Muscle of back (tissue), 13 donors: ENCODE measurements at places on chromosomes 3 and 15. TPM values are rescaled to one million over a fixed set of nuclear protein-coding genes. Genes with fewer than 3 reads are reported as not detected.
A peak's percentile ranks its signal among the peaks of the same experiment; 100 is the strongest.

- peak; percentile 49 for DNase-seq
Measured at GRCh38 chr3:174325834-174326700, 533.1 kb upstream of the NAALADL2 start.

DNA sequence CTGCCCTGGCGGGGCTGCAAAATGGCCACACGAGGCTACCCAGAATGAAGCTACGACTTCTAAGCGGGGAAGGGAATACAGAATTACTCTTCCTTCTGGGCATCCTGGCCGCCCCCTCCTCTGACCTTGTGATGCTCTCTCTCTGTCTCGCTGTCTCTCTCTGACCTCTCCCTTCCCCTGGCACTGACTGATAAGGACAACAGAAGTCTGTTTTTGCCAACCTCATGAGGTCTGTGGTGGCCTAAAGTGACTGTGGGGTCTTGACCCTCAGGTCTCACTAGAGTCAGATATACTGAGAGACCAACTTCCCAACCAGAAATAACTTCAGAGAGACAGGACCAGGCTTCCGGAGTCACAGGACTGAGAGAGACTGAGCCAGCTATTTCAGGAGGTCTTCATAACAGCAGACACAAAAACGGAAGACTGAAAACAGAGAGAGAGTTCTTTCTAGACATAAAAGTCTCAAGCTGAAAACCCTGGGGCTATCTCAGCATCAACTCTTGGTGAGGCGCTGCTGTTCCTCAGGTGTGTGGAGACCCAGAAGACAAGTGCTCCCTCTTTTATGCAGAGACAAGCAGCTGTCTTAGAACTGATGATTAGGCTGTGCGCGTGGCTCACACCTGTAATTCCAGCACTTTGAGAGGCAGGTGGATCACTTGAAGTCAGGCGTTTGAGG, 38.2 kb upstream of the CFAP161 start:
- no peak for DNase-seq

DNA sequence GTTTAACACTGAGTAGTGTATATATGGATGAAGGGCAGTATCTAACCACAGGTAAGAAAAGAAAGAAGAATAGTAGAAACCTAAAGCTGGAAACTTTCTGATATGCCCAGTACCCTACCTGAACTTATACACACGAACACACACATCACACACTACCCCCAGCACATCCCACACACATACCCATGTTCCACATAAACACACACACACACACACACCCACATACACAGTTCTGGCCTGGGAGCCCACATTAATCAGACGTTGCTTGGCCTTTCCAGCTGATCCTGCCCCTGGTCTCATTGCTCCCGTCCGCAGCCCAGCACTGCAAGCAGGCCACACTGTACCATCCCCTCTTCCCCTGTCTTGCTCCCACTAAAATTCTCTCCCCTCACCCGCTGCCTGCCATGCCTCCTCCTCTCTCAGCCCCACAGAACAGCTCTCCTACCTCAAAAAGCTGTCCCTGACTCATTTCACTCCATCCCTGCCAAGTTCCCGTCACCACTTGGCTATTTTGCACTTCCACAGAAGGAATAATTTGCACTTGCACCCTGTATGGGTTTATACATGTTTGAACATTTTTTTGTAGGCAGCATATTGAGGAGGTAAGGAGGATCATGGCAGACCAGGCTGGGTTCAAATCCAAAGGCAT, 185.8 kb upstream of the PPP2R3A start:
- no peak for DNase-seq

DNA sequence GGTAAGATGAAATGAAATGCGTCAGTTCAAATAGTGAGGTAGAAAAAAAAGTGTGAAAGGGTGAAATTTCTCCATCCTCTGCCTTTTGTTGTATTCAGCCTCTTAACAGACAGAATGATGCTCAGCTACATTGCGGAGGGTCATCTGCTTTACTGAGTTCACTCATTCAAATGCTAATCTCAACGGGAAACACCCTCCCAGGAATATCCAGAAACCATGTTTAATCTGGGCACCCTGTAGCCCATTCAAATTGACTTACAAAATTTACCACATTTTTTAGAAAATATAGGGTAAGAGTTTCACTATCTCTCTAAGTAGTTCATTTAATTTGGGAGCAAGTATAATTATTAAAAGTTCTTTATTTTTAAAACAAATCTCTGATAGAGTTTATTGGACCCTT, 42.9 kb downstream of the C3orf38 start:
- no peak for DNase-seq

DNA sequence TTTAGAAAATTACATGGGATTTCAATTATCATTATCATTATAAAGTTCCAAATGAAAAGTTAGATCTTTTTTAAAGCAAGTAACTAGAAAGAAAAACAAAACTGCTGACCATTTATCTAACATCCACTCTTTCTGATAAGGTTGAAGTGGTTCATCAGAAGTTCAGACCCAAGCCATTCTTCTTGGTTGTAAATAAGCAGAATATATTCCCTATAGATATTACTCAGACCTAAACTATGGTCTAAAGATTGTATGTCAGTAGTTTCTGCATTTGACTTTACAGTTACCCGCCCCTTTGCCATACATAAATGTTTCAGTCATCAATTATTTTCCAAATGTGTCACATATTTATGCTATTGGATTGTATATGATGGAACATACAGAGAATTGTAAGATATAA, 136.7 kb downstream of the PLOD2 start:
- DNase-seq, result no peak

The ST3GAL6 gene
- 7.7 TPM for polyA plus RNA-seq

- DNase-seq, result no peak
Measured at GRCh38 chr15:39285071-39285470, 295.8 kb upstream of the THBS1 start.

GRCh38 chr15:56973463-56973862, 55.0 kb downstream of the TCF12 start:
- DNase-seq, result no peak

The RTP3 gene
- polyA plus RNA-seq, result not detected

The GOLGA6B gene
- not detected for polyA plus RNA-seq

The CELF6 gene
- polyA plus RNA-seq, result 1.7 TPM

GRCh38 chr3:45939341-45939771, 3.9 kb upstream of the CXCR6 start:
- DNase-seq, result no peak

The RASGRP1 gene
- 0.78 TPM for polyA plus RNA-seq

DNA sequence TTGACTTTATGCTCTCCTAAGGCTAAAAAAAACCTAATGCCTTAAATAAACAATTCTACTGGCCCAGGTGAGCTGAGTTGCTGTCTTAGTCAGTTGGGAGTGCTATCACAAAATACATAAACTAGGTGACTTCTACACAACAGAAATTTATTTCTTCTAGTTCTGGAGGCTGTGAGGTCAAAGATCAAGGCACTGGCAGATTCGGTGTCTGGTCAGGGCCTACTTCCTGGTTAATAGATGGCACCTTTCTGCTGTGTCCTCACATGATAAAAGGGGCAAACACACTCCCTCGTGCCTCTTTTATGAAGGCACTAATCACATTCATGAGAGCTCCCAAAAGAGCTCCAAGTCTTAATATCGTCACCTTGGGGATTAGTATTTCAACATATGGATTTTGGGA, 11.5 kb upstream of the TBL1XR1 start:
- no peak for DNase-seq

DNA sequence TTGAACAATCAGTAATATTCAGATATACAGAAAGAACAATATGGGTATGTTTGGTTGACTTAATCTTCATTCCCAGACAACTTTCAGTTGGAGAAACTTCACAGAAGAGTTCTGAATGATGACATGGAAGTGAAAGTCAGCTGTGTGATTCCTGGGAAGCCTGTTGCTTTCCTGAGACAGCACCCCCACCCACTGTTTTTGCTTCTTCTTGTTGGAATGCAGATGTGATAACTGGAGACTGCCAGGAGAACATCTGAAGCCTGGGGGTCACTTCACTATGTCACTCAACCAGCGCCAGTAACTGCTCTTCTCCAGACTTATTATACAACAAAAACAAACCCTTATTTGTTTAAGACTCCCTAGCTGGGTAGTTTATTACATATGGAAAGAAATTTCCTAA, 599.4 kb downstream of the ZIC1 start:
- no peak for DNase-seq

The SLC22A14 gene
- polyA plus RNA-seq, result 0.22 TPM

DNA sequence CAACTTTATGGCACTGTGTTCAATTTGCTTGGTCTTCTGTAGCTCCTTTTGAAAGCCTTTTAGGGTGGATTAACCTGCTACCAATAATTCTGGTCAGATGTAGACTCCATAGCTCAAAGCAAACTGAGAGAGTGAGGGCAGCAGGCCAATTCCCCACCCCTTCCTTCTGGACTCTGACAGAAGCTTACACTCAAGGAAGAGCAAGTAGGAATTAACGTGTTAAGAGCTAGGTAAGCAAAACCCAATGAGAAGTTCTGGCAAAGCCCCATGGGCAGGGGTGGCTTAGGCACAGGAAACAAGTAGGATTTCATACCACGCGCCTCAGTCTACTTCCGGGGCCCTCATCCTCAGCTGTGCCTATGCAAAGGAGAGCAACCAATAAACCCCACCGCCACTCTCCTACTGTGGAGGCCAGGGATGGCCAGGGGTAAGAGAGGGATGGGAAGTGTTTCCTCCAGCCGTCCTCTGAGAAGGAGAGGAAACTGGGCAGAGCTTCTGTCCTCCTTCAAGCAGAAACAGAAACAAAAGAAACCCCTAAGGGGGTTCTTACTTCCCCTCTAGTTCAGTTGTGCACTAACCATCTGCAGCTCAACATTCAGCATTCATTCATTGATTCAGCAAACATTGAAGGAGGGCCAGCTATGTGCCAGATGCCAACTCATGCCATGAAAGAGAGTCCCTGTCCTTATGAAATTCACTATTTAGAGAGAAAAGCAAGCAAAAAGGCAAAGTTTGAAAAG, 12.6 kb downstream of the CCR5 start:
- no peak for DNase-seq

GRCh38 chr3:31291818-31292217, 240.9 kb upstream of the STT3B start:
- no peak for DNase-seq

The AQP9 gene
- 0.22 TPM for polyA plus RNA-seq

DNA sequence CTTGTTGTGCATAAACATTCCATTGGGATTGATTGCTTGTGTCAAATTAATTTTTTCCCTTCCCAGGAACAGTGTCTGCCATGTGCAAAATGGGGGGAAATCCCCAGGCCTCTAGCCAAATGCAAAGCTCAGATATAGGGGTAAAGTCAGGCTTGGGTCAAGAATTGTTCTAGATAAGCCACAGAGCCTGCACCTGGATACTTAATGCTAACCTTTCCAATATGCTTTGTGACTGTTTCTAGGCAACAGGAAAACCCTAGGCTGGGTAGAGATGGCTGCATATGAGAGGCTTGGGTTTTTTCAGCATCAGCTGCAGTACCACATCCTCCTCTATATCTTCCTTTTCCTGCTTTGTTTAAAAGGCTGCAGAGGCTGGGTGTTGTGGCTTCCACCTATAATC, 61.9 kb upstream of the ROPN1 start:
- DNase-seq, result no peak

The EHD4 gene
- polyA plus RNA-seq, result 33.2 TPM

DNA sequence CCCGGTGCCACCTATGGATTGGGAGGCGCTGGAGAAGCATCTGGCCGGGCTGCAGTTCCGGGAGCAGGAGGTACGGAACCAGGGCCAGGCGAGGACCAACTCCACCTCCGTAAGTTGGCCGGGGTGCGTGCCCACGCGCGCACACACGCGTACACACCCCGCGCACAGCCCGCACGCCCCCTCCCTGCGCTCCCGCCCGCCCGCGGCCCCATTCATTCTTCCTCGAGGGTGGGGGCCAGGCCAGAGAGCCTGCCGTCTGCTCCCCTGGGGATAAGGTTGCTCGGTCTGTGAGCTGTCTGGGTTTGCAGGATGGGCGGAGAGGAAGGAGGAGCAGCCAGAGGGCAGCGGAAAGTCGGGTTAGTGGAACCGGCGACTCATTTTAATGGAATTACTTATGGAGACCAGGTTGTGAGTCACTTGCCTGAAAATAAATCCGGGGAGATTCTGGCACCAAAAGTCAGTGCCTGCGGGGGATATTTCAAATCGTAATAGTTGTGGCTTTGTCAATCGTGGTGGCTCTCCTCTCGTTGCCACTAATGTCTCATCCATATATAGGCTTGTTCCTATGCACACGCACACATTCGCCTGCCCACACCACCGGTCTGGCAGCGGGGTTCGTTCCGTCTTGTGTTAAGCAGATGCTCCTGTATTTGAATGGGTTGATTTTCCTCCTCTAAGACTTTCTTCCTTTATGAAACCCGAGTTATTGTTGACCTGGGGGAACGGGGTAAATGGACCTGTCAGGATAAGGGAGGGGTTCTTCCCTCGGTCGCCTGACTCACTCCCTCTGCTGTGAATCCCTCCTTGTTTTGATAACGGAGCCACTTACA, 223.4 kb upstream of the IL12A start:
- DNase-seq, result peak; percentile 70

- DNase-seq, result no peak
Measured at GRCh38 chr15:61671736-61672135, 388.5 kb downstream of the VPS13C start.

The RASGRF1 gene
- 0.27 TPM for polyA plus RNA-seq

The LMCD1 gene
- polyA plus RNA-seq, result 169 TPM

DNA sequence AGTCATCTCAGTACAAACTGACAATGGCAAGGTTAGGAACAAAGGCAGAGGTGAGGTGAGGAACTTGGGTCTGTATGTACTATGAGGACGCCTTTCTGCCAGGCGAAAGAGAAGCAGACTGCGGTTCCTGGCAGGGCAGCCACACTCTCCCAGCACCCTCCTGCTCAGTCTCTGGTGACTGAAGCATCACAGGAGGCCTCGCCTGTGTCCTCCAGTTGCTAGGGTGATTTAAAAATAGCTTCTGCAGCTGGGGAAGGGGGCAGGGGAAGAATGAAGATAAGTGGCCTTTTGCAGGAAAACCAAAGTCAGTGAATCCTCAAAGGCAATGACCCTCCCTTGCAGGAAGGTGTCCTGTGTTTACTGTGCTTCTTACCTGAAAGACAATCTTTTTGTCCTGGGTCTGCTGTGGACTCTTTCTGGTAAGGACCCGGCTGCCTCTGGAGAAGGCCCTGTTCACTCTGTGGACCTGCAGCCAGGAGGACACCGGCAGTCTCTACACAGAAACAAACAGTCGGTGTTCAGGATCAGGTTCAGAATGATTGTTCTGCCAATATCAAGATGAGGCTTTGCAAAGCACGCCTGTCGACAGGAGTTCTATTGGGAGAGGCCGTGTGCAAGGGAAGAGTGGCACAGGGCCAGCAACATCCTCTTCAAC, 65.7 kb upstream of the DGKG start:
- no peak for DNase-seq

The CSPG4 gene
- 90.1 TPM for polyA plus RNA-seq

The GPR160 gene
- 1.9 TPM for polyA plus RNA-seq

DNA sequence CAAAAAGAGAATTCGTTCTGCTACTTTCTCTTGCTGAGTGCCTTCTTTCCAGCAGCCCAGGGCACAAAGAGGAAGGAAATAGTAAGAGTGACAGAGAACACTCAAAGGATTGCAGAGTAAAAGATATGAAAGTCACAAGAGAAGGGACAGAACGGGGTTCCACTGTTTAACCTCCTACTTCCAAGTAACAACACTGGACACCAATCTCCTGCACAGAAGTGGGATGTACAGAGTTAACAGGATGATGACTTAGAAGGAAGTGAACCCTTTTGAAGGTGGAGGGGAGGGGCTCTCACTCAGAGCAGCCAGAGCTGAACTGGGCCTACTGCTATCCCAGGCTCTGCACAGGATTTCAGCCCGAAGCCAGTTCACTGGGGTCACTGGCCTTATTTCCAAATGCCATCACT, 130.1 kb upstream of the PRICKLE2 start:
- DNase-seq, result no peak

- no peak for DNase-seq
Measured at GRCh38 chr15:68627995-68628394, 49.2 kb downstream of the CORO2B start.
